ENCODE measurements at places on chromosomes 5 and 9. TPM values are rescaled to one million over a fixed set of nuclear protein-coding genes. Genes with fewer than 3 reads are reported as not detected.
A peak's percentile ranks its signal among the peaks of the same experiment; 100 is the strongest.

Gene OR1Q1
- polyA plus RNA-seq, result not detected

Gene PTGDS
- not detected for polyA plus RNA-seq

- peak; percentile 85 for DNase-seq
These were observed 2.9 kb downstream of the DNAJB5 start for GRCh38 chr9:34992376-34992951.

DNA sequence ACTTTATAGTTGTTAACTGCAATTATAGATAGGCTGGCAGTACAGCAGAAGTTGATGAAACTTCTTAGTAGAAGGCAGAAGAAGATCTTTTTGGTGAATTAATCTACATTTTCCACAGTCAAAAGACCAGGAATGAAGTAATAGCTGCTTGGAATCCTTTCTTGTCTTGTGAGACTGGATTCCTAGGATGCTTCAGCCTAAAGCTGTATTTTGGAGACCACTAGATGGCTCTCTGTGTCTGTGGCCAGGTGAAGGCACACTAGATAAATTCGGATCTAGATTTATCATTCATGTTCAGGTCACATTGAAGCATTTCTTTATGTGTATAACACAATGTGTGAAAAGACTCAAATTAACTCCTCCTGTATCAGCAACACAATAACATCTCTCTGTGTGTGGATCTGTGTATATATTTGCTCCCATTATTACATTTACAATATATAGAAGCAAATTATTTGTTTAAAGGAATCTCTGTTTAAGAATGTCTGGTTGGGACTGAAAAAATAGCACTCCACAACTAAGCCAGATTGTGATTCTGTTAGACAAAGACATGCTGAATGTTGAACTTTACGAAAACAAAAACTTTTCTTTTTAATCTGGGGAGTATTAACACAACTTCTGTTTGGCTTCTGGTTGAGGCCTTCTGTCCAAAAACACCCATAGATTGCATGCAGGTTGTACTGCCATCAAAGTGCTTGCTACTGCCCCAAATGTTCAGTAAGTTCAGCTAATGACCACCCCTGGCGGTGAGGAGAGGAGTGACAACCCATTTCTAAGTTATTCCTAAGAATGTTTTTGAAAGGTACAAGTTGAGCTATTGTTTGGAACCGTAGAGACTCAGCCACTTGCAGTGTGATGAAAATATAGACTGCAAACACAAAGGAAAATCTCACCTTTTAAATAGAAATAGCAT, 10.6 kb downstream of the GRIN3A start:
- DNase-seq, result no peak

DNA sequence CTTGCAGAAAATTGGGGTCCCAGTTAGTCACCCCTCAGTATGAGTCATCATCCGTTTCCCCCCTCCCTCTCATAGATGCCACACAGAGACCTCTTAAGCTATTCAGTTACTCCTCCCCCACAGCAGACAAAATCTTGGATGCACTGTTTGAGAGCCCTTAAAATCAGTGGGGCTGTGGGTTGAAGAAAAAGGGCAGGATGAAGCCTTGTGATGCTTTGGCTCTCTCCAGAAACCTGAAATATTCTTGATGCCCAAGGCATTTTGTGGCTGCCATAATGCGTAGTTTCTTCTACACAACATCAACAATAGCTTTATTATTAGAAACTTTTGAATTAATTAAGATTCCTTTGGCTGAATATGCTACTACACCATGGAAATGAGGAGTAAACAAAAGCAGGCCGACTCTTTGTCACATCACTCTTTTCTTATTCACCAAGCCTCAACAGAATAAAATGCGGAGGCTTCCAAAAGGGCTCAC, 133.8 kb downstream of the MRPS30 start:
- no peak for DNase-seq

DNA sequence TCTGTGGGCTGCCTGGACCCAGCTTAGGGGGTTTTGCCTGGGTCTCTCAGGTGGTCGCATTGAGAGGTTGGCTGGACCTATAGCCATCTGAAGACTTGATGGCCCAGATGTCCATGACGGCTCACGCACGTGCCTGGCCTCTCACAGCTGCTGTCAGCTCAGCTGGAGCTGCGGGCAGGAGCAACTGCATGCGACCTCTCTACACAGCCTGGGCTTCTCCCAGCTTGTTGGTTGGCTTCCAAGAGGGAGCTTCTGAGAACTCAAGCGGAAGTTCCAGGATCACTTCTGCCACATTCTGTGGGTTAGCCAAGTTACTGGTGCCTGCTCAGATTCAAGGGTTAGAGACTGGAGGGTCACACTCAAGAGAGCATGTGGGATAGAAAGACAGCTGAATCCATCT, 99.2 kb downstream of the DAPK1 start:
- DNase-seq, result no peak

GRCh38 chr5:174083056-174083827, 37.7 kb downstream of the NSG2 start:
- DNase-seq, result no peak

DNA sequence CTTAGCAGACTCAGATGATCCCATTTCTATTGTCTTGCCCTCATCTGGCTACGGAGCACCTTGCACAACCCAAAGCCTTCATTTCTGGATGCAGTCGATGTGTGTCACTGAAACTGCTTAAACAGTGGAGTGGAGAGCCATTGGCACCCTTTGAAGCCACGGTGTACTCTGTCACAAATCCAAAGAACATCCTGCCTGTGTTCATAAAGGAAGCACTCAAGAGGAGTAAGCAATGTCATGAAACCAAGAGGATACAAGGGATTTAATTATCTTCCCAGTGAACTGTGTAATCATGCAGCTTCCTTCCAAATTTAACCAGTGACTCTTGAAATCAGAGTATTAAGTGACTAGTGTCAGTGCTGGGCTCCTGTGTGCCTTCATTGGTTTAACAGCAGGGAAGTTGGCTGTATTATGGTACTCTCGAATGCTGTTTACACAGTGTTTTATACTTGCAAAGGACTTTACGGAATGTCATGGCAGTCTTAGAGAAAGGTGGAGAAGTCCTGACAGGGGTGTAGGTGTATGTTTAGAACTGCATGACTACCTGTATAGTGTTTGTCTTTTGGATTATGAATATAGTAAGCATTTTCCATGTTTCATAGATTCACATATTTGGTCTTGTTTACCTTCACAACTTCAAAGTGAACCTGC, 41.9 kb downstream of the CD180 start:
- no peak for DNase-seq

Gene POU5F2
- polyA plus RNA-seq, result 0.11 TPM

Gene PCDHB9
- polyA plus RNA-seq, result 0.14 TPM

DNA sequence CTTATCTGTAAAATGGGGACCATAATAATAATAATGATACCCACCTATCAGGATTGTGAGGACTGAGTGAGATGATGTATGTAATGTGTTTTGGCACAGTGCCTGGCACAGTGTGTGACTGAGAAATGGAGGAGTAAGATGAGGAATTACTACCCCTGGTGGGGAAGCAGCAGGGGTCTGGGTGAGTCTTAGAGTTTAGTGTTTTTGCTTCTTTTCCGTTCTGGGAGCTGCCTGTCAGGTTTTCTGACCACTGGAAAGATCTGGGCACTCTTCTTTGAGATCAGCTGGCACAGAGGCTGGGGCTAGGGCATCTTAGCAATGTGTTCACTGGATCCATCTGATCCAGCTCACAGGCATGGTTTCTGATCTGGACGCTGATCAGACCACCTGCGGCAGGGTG, 8.5 kb downstream of the LCP2 start:
- no peak for DNase-seq

Gene KCNT1
- polyA plus RNA-seq, result not detected

GRCh38 chr9:88418025-88418424, 29.8 kb downstream of the SPIN1 start:
- no peak for DNase-seq

Gene HINT1
- polyA plus RNA-seq, result 350 TPM

- DNase-seq, result no peak
These were observed 34.5 kb downstream of the BRINP1 start for GRCh38 chr9:119334745-119335144.

- DNase-seq, result no peak
These were observed 783.3 kb upstream of the CDH9 start for GRCh38 chr5:27821681-27822080.

Gene SPAG8
- 0.21 TPM for polyA plus RNA-seq

Gene DRD1
- not detected for polyA plus RNA-seq

Gene OR1J2
- not detected for polyA plus RNA-seq

Gene MARCOL
- not detected for polyA plus RNA-seq

- DNase-seq, result no peak
These were observed 341.8 kb downstream of the ICE1 start for GRCh38 chr5:5764246-5764645.

DNA sequence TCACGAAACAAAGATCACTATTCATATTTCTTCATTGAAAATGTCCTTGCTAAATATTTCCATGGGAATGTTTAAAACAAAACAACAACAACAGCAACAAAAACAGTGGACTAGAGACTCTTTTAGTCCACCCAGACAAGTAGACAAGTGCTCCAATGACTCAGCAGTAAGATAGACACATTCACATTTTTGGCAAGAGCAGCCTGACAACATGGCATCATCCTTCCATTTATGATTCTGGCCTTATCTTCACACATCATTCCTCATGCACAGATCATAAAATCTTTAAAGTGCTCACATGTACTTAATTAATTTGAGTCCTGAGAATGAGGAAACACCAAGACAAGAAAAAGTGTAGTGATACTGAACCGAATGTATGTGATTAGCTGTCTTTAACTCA, 132.6 kb upstream of the PDE4D start:
- no peak for DNase-seq

GRCh38 chr5:132069561-132069960, 4.0 kb upstream of the CSF2 start:
- DNase-seq, result no peak

DNA sequence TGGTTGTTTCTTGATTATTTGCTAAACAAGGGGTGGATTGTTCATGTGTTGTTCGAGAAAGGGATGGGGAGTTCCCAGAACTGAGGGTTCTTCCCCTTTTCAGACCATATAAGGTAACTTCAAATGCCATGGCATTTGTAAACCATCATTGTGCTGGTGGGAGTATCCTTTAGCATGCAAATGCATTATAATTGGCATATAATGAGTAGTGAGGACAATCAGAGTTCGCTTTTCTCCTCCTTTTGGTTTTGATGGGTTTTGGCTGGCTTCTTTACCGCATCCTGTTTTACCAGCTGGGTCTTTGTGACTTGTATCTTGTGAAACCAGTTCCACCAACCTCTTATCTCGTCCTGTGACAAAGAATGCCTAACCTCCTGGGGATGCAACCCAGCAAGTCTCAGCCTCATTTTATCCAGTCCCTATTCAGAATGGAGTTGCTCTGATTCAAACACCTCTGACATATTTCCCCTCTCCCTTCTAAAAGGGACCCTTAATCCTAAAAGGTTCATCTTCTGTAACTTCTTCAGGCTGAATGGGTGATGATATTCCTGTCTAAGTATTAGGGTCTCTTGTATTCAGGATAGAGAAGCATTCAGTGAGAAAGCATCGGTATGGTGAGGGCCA, 8.7 kb upstream of the FBN2 start:
- DNase-seq, result no peak

DNA sequence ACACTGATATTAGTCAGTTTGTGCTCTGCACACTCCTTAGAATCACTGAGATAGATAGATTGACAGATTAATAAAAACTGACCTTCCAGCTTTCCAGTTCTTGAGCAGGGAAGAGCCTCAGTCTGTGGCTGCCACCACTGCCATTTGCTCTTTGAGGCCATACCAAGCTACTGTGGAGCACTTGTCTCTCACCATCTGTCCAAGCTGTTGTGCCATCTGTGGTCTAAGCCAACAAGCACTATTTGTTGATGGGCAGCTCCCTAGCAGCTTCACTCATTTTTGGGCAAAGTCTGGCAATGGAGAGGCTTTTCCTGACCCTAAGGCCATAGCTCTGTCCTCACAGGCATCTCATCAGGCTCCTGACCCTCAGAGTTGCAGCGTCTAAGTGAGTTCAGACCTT, 30.4 kb downstream of the HTR1A start:
- no peak for DNase-seq

GRCh38 chr5:57494104-57495098, 11.8 kb upstream of the ACTBL2 start:
- peak; percentile 93 for DNase-seq

Gene GPR151
- polyA plus RNA-seq, result 0.06 TPM

DNA sequence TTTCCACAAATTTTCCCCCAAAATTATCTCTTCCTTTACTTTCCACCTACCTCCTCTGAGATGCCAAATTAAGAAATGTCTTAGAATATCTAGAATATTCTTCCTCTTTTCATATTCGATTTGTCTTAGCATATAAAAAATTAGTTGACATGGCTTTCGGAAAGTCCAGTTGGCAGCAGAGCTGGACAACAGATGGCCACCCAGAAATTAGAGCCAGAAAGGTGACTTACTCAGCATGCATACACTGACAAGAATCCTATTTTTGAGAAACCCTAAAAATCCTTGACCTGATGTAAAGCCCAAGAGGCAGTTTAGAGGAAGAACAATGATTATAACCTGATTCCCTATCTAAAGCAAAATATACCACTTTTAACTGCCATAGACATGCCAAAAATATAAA, 22.0 kb downstream of the TMEM167A start:
- no peak for DNase-seq

DNA sequence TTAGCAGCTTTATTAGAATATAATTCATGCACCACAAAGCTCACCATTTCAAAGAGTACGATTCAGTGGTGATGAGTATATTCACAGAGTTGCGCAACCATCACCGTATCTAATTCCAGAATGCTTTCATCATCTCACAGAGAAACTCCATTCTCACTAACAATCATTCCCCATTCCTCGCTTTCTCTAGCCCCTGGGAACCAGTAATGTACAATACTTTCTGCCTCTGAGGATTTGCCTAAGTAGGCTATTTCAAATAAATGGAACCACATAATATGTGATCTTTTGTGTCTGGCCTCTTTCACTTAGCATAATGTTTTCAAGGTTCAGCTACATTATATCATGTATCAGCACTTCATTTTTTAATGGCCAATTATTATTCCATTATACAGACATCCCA, 145.1 kb upstream of the ADAMTS16 start:
- DNase-seq, result no peak

DNA sequence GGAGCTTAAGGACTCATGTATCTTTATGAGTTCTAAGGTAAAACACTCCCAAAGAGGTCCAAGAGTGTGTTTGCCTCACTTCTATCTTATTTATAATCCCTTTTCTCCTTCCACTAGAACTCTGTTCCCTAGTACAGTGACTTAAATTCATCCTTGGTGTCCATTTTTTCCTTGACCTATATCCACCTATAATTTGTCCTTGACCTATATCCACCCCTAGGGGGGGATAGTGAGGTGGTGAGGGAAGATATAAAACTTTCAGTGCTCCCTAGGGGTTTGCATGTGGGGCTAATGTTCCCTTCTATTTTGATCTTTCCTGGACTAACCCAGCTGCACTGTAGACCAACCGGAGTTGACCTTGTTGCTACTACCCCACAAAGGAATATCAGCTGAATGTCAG, 83.5 kb upstream of the GNAQ start:
- DNase-seq, result no peak

Measured in endothelial cell of umbilical vein (primary cell).